ENCODE measurements at places on chromosomes 3 and 15. TPM values are rescaled to one million over a fixed set of nuclear protein-coding genes. Genes with fewer than 3 reads are reported as not detected.

The TMIE gene
- 0.12 TPM for total RNA-seq

The RBM5 gene
- total RNA-seq: 150 TPM

The NLGN1 gene
- 8.5 TPM for total RNA-seq

The CPB1 gene
- not detected for total RNA-seq

The RLBP1 gene
- total RNA-seq: not detected

The GHRL gene
- 14.0 TPM for total RNA-seq

Measured in hepatocyte (in vitro differentiated cells).